CD4-positive, alpha-beta memory T cell (primary cell): ENCODE measurements at places on chromosomes 3 and 15. TPM values are rescaled to one million over a fixed set of nuclear protein-coding genes. Genes with fewer than 3 reads are reported as not detected.

The COL7A1 gene
- polyA plus RNA-seq, result not detected

The NANOGP8 gene
- polyA plus RNA-seq, result not detected

DNA sequence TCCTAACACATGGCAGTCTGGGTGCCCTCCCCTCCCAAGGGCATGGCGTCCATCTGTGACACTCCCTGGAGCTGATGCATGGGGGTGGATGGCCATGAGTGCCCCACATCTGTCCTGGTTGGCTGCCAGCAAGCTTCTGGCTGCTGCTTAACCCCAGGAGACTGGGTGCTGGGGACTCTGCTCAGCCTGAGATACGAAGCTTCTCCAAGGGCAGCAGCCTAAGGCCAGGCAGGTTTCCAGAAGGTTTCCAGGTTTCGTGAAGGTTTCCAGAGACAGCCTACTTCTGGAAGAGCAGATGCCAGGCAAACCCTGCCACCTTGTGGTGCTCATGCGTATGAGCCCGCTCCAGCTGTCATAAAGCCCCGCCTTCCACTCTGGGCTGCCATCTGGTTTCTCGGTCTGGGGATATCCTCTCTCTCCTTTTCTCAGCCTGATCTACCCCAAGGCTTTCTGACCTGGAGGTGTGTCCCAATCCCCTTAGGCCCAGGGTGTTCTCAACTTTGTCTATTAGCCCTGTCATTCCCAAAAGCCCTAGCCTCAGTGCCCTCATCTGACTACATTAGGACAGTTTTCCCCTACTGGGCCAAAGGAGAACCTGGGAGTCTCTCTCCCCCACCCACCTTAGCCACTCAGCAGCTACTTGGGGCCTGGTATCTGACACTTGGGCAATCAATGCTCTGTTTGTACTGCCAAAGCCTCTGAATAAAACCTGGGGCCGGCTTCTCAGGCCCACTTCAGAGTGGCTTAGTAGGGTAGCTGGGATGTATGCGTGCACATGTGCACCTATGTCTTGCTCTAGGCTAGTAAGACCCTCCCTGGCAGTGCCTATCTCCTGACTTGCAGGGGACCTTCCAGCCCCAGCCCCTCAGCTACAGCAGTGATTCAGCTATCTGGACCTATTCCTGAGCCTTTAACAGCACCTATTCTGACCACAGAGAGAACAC lies 12.0 kb downstream of the MRPL46 start:
- no peak overlapping the region for H3K4me3 ChIP-seq
- H3K27me3 ChIP-seq, result no peaks in the 10 kb centered on the region
- H3K4me1 ChIP-seq, result peaks cover 7% of the 10 kb centered on the region
- no peak overlapping the region for H3K27ac ChIP-seq
- peak; percentile 18 for DNase-seq
- H3K36me3 ChIP-seq, result peaks cover 25% of the 10 kb centered on the region

GRCh38 chr15:47806008-47806407 lies 88.7 kb downstream of the SEMA6D start:
- H3K36me3 ChIP-seq, result no peaks in the 10 kb centered on the region
- no peaks in the 10 kb centered on the region for H3K27me3 ChIP-seq
- no peaks in the 10 kb centered on the region for H3K4me1 ChIP-seq
- H3K4me3 ChIP-seq, result no peak overlapping the region
- no peak overlapping the region for H3K27ac ChIP-seq
- DNase-seq, result no peak

DNA sequence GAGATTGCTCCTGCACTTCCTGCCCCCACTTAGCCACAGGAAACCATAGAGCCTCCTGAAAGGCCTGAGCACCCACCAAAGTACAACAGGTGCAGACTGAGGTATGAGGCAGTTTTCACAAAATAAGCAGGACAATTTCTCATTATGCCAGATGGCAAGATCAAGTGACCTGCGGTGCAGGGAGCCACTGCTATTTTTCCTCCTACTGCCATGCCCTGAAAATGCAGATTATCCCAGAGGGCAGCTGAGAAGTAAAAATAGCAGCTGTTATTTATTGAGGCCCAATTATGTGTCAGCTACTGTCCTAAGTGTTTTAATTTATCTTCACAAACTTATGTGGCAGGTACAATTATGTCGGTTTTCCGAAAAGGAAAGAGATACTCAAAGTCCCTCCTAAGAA lies 209.5 kb upstream of the ST8SIA2 start:
- no peaks in the 10 kb centered on the region for H3K36me3 ChIP-seq
- H3K4me1 ChIP-seq, result no peaks in the 10 kb centered on the region
- H3K27ac ChIP-seq, result no peak overlapping the region
- no peaks in the 10 kb centered on the region for H3K27me3 ChIP-seq
- no peak overlapping the region for H3K4me3 ChIP-seq

DNA sequence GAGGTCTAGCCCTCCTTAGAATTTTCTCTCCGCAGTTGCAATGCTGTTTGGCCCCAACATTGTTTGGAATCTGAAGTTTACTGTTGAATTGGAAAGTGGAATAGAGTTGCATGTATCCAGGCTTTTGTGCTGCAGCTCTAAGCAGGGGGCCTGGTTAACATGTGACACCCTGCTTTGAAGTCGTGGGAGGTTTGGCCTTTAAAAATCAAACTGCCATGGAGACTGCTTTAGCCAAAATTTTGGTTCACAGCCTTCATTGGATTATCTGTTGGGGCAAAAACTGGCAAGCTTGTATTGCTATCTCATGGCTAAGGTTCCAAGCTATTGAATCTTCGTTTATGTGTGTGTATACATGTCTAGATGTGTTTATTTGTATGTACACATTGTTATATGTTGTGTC lies 15.8 kb downstream of the CYP11A1 start:
- no peak for DNase-seq
- H3K27ac ChIP-seq, result no peak overlapping the region
- no peaks in the 10 kb centered on the region for H3K36me3 ChIP-seq
- no peak overlapping the region for H3K4me3 ChIP-seq
- no peaks in the 10 kb centered on the region for H3K27me3 ChIP-seq
- no peaks in the 10 kb centered on the region for H3K4me1 ChIP-seq

The RTP1 gene
- not detected for polyA plus RNA-seq

DNA sequence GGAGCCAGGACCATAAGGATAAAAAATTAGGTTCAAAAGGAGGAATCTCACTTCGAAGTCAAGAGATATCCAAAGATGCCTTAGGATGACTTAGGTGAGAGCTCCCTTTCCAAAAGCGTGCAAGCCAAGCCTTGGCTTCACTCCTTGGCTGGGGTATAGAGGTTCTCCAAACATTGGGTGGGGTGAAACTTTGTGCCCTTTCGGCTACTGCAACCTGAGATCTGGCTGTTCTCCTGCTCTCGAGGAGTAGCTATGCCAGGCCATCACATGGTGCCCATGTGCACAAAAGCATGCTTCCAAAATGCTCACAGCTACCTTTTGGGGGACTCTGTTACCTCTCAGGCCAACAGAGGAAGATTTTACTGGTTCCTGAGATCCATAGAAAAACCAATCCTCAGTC lies 373.8 kb downstream of the EPHB1 start:
- no peaks in the 10 kb centered on the region for H3K4me1 ChIP-seq
- no peaks in the 10 kb centered on the region for H3K36me3 ChIP-seq
